ENCODE measurements at places on chromosomes 6 and 20.

DNA sequence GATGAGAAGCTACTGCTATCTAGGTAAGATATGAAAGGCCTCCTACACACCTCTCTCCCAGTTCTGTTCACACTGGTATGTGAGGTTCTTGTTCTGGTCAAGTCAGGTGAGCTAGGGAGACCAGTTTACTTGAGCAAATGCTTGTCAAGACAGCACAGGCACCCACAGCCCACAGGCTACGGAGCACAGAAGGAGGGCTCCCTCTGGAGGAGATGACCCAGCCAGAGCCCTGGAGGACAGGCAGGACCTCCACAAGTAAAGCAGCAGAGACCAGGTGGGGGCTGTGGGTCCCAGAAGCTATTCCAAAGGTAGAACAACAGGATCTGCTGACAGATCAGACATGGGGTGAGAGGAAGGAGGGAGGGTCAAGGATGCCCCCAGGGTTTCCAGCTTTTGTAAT is 13.2 kb downstream of the MMP24OS start:
- DNase-seq, result no peak

- DNase-seq, result no peak
These were observed 5.5 kb downstream of the ZNF334 start for GRCh38 chr20:46507760-46508407.

- DNase-seq, result no peak
These were observed 83.8 kb upstream of the FOXO3 start for GRCh38 chr6:108476847-108477430.

DNA sequence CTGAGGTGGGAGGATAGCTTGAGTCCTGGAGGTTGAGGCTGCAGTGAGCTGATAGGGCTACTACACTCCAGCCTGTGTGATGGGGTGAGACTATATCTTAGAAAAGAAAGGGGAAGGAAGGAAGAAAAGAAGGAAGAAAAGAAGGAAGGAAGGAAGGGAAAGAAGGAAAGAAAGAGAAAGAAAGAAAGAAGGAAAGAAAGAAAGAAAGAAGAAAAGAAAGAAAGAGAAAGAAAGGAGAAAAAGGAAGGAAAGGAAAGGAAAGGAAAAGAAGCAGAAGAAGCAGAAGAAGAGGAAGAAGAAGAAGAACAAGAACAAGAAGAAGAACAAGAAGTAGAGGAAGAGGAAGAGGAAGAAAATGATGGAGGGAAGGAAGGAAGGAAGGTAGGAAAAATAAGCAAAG is 1130.2 kb upstream of the MAP3K7 start:
- no peak for DNase-seq

- DNase-seq, result no peak
These were observed 102.4 kb downstream of the QKI start for GRCh38 chr6:163516908-163517307.

- DNase-seq, result no peak
These were observed 89.8 kb upstream of the ADTRP start for GRCh38 chr6:11868392-11868791.

DNA sequence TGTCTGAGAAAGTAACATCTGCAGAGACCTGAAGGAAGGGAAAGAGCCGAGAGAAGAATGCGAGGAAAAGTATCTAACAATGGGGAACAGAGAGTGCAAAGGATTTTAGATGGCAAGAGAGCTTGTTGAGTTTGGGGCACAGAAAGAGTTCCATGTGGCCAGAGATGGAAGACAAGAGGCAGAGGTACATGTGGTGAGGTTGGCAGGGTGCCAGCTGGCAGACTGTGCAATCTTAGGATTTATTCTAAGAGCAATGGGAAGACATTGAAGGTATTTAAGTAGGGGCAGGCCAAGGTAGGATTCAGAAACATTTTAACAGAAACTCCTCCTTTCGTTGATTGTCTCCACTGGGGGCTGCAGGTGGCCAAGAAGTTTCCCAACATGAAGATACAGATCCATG is 20.4 kb upstream of the LBP start:
- no peak for DNase-seq

DNA sequence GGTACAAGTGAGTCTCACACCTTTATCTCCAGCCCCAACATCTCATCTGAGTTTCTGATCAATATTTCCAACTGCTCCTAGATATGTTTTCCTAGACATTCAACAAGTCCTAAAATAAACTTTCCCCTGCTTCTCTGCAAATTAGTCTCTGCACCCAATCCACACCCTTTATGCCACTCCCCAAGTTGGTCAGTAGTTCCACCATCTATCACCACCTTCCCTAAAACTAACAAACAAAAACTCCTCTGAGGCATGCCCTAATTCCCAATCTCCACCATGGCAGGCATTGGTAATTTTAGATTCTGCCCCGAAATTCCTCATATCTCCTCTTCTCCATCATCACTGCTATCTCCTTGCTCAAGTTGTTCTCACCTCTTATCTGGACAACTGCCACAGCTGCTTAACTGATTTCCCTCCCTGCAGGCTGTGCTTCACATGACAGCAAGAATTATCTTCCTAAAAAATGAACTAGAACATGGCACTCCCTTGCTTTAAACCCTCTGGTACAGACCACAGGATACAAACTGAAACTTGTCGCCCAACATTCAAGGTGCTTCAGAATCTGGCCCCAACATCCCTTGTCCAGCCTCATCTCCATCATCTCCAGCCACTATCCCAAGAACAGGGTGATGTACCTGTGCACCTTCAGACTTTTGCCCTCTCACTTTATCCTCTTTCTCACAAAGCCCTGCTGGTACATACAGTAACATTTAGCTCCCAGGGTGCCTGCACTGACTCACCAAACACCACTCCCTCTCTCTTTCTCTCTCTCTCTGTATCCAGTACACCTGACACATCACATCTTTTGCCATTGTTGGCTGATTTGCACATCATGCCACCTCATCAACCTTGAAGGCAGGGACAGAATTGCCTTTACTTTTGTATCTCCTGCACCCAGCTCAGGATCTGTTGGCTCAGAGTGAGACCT is 55.5 kb downstream of the ZHX3 start:
- no peak for DNase-seq
